ENCODE measurements at places on chromosomes 6 and 20.

DNA sequence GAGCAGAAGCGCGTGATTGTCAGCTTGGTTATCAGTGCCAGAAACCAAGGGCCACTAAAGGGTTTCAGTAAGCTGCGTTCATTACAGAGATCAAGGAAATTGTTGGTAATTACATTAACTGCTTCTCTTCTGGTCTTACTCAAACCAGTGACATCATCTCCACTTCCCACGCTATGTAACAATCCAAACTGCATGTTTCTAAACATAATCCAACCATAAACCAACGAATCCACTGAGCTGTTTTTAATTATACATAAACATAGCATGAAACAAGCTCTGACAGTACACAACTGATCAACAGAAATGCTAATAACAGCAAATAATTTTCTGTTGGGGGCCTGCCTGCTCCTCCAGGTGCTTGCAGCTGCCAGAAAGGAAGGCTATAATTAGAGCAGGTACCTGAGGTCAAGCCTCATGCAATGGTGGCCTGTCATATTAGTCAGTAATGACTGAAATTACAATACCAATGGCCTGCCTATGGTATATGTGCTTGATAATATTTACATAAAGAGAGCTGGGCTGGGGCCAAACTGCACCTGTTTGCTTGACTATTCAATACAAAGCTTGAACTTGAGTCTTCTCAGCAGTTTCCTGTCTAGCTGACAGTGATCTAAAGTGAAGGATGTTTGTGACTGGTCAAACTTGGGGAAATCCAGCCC is 40.1 kb downstream of the ILRUN start:
- DNase-seq = peak; percentile 70

GRCh38 chr20:41412324-41413120 is 45.9 kb upstream of the EMILIN3 start:
- peak; percentile 58 for DNase-seq

DNA sequence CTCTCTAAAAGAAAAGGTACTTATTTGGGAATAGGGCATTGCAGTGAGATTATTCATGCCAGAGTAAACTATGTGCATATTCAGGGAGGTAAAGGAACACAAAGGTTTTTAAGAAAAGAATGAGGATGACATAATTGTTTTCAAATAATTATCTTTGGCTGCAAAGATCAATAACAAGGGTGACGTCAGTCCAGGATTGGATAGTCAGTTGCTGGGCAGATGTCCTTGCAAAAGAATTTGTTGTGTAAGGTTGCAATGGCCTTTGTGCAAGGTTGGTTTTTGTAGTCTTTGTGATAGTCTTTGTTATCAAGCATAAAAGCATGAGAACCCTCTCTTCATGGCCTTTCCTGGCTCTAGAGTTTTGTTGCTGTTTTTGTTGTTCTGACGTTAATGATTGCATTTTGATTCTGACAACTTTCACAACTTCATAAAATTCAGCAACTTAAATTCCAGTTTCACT is 17.7 kb downstream of the LOC128125822 start:
- no peak for DNase-seq

- DNase-seq = no peak
These were observed 2.8 kb downstream of the NKX2-4 start for GRCh38 chr20:21394551-21394950.

GRCh38 chr20:23245553-23246181 is 104.9 kb upstream of the NXT1 start:
- peak; percentile 36 for DNase-seq

GRCh38 chr6:140311146-140311545 is 936.7 kb upstream of the CITED2 start:
- peak; percentile 26 for DNase-seq

DNA sequence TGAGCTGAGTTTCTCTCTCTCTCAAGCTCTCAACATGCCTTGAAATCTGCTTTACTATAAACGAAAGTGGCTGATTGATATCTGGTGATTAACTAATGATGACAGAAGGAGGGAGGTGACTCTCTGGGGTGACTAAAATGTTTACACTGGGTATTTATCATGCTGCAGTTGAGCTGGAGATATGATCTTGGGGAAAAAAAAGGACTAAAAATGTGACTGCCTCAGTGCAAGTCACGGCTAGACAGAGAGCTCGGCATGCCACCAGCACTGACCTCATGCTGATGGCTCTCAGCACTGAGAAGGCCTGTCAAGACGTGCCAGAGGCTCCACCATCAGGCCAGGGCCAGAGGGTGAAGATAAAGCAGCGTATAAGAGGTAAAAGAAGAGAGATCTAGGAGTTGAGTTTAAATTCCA is 103.1 kb upstream of the SPACA1 start:
- peak; percentile 52 for DNase-seq

GRCh38 chr20:23200413-23200812 is 114.3 kb upstream of the CD93 start:
- no peak for DNase-seq

DNA sequence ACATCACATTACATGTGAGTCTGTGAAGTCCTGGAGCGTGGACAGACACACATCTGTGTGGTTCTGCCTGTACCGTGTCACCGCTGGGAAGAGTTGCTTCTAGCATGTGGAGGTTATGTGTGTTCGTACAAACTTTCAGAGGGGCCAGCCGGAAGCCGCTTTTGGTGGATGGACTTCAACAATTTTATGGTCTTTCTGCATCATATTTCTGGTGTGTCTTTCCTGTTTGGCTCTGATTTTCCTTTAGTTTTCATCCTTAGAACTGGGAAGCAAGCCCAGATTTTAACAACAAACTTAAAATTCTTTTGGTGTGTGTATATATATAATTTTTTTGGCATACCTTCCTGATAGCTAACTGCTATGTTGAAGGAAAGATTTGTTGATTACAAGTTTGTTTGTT is 71.2 kb downstream of the TIAM2 start:
- DNase-seq = peak; percentile 74

GRCh38 chr6:161137839-161138542 is 135.9 kb downstream of the AGPAT4 start:
- peak; percentile 25 for DNase-seq

- peak; percentile 22 for DNase-seq
These were observed 102.5 kb downstream of the NOL4L start for GRCh38 chr20:32482442-32483261.

- no peak for DNase-seq
These were observed 91.1 kb downstream of the ASXL1 start for GRCh38 chr20:32449057-32449889.

DNA sequence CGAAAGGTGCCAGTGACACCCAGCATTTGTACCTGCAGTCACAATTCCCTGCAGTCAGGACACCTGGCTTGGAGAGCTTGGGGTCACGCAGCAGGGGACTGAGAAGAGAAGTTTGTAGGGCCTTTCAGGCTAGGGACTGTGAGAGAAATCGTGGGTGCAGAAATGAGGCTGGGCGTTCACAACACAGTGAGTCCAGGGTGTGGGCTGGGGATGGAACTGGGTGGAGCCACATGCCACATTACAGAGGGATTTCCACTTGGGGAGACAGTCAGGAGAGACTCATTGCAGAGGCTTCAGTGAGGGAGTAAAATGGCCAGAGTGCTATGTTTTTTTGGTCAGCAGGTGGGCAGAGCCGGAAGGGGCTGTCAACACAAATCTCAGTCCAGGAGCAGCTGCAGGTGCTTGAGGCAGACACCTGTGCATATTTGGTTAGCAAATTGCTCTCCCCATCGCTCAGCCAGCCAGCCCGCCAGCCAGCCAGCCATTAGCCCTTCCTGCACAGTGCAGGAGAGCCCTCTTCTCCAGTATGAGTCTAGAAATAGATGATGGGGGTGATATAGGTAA is 7.4 kb downstream of the ITPR3 start:
- DNase-seq = no peak

All from fibroblast of skin of right biceps (primary cell).